Spinal cord (tissue), 10 donors: ENCODE measurements at places on chromosomes 12 and 14.

DNA sequence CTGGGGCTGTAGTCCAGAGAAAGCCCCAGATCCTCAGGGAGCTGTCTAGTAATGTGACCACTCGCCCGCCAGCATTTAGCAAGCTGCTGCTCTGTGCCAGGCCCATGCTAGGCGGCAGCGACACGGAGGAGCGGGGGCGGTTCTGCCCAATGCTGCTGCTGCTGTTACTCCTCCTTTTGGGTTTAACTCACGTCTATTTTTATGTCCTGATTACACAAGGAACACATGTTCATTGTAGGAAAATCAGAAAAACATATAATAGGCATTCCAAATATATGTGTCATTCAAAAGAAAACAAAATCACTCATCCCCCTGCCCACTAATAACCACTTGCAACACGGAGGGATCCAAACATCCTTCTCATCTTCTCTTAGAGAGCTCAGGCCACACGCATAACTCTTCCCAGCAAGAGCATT, 30.4 kb downstream of the CCDC92 start:
- no peak for DNase-seq

DNA sequence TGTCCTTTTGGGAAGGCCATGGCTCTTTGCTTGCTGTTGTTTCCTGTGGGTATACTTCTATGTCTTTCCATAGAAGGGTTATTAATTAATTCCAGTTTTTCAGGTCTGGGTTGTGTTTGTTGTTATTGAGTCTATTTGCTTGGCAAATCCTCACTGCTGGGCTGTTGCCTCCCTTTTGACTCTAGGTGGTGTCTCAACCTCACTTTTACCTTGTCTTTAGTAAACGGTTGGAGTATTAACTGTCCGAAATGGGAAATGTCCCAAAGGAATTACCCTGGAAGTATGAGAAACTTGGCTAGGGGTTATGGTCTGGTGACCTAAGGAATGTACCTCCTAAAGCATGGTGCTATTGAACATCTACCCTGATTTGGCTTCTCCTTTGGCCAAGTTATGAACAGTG, 16.7 kb downstream of the PRH1 start:
- no peak for DNase-seq

- no peak for DNase-seq
Measured at GRCh38 chr12:1445807-1446206, 148.6 kb downstream of the FBXL14 start.

GRCh38 chr12:106897082-106897481, 58.6 kb upstream of the TMEM263 start:
- DNase-seq: peak; percentile 52

DNA sequence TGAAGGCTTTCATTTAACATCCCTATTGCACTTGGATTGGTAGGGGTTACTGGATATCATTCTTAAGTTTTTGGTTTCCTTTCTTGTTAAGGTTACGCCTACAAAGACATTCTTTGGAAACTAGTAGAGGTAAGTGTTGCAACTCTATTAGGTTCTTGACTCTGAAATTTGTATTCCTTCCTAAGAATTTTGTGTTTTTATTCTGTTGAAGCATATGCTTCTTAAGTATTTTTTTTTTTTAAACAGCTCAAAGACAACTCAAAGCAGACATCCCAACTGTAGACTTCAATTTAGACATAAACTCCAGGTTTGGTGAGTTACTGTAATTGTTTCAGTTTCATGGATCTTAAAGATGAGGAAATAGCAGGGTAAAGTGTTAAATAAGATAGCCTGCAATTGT, 1.1 kb upstream of the RBMS2 start:
- no peak for DNase-seq

DNA sequence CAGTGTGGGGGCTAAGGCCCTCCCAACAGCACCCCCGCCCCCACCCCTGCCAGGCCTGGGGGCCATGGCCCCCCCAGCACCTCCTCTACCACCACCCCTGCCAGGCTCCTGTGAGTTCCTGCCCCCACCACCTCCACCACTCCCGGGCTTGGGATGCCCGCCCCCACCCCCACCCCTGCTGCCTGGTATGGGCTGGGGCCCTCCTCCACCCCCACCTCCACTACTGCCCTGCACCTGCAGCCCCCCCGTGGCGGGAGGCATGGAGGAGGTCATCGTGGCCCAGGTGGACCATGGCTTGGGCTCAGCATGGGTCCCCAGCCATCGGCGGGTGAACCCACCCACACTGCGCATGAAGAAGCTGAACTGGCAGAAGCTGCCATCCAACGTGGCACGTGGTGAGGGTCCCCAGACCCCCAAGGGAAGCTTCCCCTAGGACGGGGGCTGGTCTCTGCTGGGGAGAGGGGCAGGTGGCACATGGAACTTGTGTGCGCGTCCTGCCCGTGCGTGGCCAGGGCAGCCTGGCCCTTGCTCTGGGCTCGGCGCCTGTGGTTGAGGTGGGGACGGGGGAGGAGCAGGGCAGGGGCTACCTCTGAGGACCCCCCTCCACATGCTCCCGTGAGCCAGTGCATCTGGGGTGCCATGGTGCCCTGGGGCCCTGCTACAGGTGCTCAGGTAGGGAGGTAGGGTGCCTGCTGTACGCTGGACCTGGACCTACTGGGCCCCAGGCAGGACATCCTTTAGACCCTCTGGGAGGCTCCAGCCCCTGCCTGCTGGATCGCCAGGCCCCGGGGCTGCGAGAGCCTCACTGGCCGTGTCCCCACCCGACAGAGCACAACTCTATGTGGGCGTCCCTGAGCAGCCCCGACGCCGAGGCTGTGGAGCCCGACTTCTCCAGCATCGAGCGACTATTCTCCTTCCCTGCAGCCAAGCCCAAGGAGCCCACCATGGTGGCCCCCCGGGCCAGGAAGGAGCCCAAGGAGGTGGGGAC, 16.1 kb upstream of the ADSS1 start:
- DNase-seq: no peak

DNA sequence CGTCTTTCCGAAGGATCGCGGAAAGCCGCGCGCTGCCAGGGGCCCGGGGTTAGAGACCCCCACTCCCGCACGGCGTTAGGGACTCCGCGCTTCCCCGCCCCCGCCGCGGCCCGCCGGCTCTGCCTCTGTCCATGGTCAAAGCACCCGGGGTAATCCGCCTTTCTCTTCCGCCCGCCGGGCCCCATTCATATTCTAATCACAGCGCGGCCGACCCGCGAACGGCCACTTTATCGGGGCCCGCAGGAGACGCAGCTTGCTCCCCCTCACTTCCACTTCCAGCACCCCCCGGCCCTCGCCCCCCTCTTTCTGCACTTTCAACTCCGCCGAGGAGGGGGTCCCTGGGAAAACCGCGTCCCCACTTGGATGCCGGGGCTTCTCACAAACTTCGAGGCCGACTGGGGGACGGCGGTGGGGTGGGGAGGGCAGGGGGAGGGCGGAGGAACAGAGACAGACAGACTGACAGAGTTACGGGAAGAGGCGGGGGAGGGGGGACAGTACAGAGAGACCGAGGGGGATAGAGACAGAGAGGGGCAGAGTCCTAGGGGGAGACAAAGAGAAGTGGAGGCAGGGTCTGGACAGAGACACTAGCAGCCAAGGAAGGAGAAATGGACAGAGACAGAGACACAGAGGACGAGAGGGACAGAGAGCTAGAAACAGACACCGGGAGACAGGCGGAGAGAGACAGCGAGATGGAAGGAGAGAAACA, 1.1 kb upstream of the RFX4 start:
- DNase-seq: no peak

DNA sequence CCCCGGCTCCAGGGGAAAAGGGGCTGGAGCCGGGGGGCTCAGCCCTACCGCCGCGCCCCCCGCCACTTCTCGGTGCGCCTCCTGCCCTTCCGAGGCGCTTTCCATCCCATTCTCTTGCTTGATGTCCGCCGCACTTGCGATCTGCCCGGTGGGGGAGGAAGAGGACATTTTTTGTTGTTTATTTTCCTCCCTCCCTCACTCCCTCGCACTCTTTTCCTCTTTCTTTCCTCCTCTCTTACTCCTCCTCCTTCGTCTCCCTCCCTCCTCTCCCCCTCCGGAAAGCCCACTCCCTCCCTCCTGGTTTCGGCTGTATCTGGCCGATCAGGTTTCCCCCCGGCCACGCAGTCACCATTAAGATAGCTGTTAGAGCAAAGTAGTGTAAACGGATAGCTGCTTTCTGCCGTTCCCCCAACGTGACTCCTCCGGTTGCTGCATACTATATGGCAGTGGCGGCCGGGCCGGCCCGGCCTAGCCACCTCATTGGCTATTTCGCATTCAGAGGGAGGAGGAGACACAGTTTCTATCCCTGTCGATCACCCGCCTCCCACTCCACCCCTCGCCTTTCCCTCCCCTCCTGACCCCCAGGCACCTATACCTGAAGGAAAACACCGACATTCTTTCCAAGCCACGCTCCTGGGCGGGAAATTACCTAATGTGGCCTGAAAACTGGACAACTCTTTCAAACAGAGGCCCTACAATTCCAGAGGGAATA, at the start of gene SIX4:
SIX4 (minus strand) TSS at position 445 of the 712 bp plus-strand sequence; CDS start at position 168, 277 bp downstream.
- no peak for DNase-seq

GRCh38 chr12:119989361-119989730, 310 bp downstream of the BICDL1 start:
- peak; percentile 91 for DNase-seq

DNA sequence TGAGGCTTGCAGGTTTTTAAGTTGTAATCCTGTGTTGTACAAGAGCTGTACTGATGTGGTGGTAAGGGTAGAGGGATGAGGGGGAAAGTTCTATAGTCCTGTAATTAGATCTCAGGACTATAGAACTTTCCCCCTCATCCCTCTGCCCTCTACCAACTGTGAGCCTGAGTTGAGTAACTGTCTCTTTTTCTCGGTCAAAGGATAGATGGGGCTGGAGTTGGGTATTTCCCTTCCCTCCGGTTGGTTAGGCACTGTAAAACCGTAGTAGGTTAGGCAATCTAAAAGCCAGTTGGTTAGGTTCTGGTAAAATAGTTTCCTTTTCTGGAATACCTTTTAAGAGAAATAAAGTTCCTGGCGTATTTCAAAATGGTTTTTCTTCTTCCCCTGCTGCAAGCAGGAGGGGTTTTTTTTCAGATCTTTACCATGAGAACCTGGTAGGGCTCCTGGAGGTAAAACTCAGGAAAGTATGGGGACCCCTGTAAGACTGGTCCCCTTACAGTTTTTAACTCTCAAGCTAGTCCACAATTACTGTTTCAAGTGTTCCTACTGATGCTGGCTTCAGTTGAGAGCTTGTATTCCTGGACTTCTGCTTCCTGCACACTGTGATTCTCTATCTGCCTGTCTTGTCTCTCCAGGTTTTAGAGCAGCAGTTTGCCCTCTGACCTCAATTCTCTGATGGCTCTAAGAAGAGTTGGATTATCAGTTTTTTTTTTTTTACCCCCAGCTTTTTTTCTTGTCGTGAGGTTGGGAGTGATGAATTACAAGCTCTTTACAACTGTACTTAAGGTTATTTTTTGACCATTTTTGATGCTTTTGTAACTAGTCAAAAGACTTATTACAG, 58.7 kb downstream of the FUT8 start:
- DNase-seq: no peak

DNA sequence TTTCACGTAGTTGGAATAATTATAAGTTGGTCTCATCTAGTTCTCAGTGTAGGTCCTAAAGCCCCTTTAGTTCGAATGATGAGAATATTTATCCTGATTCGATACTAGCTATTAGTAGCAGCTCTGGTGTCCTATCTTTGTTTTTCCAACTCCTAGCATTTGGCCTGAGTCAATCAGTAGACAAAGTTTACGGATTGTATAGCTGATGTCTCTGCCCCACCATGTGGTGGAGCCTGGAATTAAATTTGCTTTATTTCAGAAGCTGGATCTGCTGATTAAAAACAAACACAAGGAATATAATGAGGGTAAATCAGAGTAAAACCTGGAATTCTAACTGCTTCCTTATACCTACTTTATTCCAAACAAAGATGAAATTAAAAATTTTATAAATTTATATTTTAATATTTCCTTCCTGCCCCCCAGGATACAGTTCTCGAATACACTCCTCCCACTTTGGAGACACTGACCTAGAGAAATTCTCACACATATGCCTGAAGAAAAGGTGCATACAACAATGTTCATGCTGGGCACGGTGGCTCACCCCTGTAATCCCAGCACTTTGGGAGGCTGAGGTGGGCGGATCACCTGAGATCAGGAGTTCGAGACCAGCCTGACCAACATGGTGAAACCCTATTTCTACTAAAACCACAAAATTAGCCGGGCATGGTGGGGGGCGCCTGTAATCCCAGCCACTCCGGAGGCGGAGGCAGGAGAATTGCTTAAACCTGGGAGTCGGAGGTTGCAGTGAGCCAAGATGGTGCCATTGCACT, 7.6 kb upstream of the BRMS1L start:
- no peak for DNase-seq

DNA sequence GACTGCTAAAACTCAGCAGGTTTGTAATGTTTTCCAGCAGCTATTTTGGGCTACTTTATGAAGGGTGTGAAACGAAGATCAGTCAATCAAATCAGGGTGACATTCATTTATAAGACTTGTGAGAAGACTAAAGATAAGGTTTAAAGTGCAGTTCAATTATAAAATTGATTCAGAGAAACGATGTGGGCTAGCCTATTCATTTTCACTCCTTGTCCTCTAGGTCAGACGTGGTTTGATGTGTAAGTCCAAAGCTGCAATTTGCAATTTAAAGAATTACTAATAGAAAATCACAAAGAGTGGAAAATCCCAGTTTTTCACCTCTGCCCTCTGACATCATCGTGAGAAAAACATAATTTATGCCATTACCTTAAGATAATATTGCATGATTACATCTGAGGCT, 243.5 kb upstream of the NOVA1 start:
- DNase-seq: peak; percentile 14

DNA sequence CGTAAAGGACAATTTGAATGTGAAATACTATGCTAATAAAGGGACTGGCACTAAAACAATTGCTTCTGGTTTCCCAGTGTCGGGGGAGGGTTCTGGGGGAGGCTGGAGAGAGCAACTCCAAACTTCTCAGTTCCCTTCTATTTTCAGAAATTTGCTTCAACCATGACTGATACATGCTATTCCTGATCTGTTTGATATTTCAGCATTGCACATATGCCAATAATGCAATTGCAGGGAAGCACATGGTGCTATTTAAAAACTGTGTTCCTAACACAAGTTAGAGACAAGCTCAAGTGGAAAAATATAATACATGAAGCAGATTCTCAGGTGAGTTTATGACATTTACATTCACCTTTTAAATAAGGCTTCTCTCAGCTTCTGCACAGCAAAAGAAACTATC, 188.9 kb downstream of the RIMBP2 start:
- no peak for DNase-seq

- DNase-seq: no peak
Measured at GRCh38 chr14:91364524-91365270, 52.9 kb downstream of the CCDC88C start.

GRCh38 chr12:48618541-48618940, 48.7 kb upstream of the LALBA start:
- DNase-seq: peak; percentile 96

- no peak for DNase-seq
Measured at GRCh38 chr14:58572863-58573262, 64.9 kb upstream of the DACT1 start.

- DNase-seq: no peak
Measured at GRCh38 chr12:14367040-14367661, 1.7 kb downstream of the ATF7IP start.

GRCh38 chr12:87995581-87996178, 33.5 kb downstream of the C12orf50 start:
- peak; percentile 70 for DNase-seq

- no peak for DNase-seq
Measured at GRCh38 chr12:117100251-117100650, 1.0 kb upstream of the TESC start.

GRCh38 chr14:73426877-73427276, 31.5 kb downstream of the NUMB start:
- DNase-seq: no peak
